ENCODE measurements at places on chromosomes 1 and 21.

GRCh38 chr1:165152109-165152508 lies 204.4 kb downstream of the LMX1A start:
- no peak for DNase-seq

DNA sequence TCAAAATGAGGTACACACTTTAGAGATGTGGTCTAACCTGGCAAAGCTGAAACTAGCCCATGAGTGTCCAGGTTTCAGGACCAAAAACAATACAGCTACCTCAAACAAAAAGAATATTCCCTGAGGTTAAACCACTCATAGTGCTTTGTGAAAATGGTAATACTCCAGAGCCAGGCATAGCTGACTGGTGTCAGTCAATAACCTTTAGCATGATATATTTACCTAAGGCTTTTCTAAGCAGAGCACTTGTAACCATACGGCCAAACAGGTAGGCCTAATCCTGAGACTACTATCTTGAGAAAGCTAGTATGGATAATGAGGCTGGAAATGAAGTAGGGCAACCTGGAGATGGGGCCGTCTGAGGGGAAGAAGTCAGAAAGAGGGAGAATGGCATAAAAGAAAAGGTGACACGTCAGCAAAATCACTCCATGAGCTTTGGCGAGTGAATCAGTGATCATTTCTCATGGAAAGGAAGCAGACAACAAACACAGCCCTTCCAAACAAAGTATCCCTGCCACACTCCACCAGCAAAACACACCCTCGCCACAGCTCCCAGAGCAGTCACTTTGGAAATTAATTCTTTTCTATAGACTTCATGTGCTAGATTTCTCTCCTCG lies 1.7 kb upstream of the LRRC52 start:
- DNase-seq: no peak

- no peak for DNase-seq
Measured at GRCh38 chr1:213526306-213526705, 461.5 kb upstream of the PROX1 start.

- DNase-seq: peak; percentile 75
Measured at GRCh38 chr1:116377541-116378529, 4.8 kb downstream of the ATP1A1 start.

DNA sequence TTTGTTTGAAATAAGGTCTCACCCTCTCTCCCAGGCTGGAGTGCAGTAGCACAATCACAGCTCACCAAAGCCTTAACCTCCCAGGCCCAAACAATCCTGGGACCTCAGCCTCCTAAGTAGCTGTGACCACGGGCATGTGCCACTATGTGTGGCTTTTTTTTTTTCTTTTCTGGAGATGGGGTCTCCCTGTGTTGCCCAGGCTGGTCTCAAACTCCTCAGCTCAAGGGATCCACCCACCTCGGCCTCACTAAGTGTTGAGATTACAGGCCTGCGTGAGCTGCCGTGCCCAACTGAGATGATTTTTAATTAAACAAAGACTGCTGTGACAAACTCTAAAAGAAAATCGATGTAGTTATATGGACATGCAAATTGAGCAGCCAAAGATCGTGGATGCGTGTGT lies 768.4 kb upstream of the ADGRL2 start:
- no peak for DNase-seq

GRCh38 chr21:38384675-38385426 lies 113.4 kb downstream of the ERG start:
- DNase-seq: no peak

DNA sequence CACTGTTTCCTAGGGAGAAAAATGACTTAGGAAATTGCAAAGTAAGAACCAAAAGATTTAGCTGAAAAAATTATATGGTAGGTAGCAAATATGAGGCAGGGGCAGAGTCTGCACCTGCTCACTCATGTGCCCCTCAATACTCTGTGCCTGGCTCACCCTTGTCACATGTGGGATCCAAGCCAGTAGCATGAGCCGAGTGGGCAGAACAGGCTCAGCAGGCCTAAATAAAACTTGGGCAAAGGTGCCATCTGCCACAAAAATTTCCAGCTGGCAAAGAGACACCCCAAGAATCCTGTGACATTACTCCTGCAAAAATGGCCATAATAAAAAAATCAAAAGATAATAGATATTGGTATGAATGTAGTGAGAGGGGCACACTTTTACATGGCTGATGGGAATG lies 1321.2 kb downstream of the NCAM2 start:
- no peak for DNase-seq

- DNase-seq: no peak
Measured at GRCh38 chr1:62833529-62833928, 49.6 kb downstream of the ATG4C start.

GRCh38 chr1:43098200-43098599 lies 73.9 kb downstream of the EBNA1BP2 start:
- no peak for DNase-seq

DNA sequence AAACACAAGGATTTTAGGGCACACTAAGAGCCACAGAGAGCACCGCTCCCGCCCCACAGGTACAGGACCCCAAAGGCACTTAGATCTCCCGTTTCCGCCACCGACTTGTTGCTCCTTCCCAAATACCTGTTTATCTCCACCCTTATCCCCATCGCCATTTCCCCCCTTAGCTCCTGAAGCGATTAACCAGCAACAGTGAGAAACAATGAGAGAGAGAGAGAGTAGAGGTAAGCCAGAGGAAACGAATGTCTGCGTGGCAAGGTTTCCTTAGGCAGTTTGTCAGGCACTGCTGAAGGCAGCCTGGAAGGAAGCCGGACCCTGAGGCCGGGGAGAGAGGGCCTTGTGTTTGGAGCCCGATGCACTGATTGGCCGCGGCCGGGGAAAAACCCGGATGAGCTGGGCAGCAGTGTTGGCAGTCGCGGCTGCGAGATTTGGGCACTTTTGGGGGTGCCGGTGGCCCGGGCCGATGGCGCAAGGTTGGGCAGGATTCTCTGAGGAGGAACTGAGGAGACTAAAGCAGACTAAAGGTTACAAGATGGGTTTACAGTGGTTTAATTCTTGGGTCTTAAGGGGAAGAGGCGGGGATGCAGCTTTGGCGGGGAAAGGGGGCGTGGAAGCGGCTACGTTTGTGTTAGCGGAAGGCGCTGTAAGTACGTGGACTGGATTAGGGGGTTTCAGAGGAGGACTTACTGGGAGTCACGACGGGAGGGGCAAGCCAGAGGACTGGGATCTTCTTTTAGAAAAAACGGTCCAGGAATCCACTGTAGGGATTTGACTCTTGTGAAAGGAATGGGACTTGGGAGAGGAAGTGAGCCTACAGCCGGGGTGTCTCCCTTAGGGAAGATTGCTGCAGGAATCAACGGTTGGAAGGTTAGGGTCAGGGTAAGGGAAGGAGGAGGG lies at the start of gene GORAB:
Gene GORAB (plus strand): TSS at position 409 of the 900 bp plus-strand sequence. CDS start 58 bp downstream, at position 467.
- peak; percentile 87 for DNase-seq

DNA sequence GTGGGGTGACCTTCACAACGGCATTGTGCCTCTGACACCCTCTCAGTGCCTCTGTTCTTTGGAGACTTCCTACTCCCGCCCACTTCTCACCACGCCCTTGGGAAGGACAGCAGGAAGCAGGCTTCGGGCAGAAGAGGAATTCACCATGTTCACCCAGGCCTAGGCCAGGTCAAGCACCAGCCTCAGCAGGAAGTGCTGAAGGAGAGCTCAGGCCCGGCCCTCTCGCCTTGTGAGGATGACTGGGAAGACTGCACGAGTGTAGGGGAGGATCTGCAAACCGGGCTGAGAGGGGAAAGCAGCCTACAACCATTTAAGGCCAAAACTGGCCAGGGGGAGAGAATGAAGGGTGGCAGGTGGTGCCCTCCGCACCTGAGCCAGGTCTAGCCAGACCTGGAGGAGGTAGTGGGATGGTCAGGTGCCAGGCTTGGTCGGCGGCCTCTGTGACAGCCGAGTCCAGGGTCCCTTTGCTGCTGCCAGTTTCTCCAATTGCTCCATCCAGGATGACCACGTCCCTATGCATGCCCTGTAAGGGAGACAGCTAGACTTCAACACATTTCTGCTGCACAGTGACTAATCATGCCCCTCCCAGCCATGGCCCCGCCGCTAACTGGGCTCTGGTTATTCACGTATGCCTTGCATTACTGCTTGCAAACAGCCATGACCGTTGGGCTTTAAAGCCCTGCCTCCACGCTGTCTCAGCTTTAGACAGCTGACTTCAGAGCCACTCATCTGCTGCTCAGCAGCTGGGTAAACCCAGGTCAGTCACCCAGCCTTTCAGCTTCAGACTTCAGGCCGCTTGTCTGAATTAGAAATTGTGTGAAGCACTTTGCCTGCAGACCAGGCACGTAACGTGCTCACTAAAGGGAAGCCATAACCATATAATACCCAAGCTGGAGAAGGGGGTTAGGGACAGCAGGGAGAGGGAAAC lies 8.9 kb downstream of the MRTO4 start:
- peak; percentile 59 for DNase-seq

DNA sequence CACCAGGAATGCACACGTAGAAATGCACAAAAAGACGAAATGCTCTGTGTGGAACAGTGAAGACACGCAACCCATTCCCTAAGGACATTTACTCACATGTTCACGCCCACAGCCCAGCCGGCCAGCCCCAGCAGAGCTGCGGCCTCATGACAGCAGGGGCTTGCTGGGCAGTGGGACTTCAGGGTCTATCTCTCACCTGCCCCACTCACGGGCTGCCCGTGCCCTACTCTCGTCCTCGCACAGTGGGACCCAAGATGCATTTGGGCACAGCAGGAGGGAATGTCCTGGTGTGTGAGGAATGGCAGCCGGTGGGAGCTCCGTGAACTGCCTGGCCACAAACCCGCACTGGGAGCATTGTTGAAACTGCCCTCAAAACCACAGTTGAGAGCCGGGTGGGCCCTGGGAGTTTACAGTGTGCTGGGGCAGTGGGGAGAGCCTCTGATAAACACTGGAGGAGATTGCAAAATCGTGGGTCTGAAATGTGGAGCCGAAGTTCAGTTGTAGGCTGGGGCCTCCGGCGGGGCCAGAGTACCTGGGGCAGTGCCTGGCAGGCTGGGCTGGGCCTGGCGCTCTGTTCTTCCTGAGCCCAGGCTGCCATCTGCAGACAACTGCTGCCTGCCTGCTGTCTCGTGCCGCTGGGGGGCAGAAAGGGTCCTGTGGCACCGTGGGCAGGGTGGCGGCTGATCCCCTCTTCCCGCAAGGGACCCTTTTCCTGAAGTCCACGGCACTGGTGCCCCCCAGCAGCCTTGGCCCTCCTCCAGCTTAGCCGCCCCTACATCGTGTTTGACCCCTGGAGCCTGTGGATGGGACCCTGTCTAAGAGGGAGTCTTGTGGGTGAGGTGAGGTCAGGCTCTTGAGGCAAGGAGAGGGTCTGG lies 20.7 kb upstream of the POFUT2 start:
- DNase-seq: peak; percentile 71

DNA sequence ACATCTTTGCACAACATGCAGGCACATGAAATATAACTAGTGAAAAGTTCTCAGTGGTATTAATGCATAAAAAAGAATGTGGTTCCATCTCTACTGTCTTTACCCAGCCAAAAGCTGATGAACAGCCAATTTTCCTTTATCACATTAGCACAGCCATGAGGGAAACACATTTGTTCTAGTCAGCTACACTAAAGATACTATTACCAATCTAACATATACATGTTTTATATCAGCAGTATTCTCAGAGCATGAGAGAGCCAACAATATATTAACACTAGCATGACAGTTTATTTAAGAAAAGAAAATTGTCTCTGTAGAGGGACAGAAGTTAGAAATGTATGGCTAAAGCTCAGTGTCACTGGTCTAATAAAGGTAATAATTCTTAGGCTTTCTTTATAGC lies 56.3 kb downstream of the USH2A start:
- DNase-seq: no peak

GRCh38 chr1:241817956-241818612 lies 29.9 kb upstream of the EXO1 start:
- DNase-seq: no peak

DNA sequence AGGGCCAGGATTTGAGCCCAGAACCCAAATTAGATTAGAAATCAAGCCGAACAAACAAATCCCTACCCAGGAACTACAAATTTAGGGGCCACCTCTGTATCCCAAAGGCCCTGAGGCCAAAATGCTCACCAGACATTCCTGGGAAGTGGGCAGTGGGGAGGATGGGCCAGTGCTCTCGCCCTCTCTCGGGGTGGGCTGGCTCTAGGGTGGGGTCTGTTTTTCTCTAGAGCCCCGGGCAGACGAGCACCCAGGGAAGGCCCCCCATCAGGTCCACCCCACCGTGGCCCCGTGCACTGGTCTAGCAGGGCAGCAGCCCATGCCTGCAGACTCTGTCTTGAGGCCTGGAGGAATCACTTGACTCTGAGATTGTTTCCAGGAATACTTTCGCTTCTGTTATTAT lies 252.0 kb downstream of the RRAGC start:
- DNase-seq: no peak

GRCh38 chr1:151277249-151277648 lies 4.8 kb upstream of the ZNF687 start:
- DNase-seq: no peak

DNA sequence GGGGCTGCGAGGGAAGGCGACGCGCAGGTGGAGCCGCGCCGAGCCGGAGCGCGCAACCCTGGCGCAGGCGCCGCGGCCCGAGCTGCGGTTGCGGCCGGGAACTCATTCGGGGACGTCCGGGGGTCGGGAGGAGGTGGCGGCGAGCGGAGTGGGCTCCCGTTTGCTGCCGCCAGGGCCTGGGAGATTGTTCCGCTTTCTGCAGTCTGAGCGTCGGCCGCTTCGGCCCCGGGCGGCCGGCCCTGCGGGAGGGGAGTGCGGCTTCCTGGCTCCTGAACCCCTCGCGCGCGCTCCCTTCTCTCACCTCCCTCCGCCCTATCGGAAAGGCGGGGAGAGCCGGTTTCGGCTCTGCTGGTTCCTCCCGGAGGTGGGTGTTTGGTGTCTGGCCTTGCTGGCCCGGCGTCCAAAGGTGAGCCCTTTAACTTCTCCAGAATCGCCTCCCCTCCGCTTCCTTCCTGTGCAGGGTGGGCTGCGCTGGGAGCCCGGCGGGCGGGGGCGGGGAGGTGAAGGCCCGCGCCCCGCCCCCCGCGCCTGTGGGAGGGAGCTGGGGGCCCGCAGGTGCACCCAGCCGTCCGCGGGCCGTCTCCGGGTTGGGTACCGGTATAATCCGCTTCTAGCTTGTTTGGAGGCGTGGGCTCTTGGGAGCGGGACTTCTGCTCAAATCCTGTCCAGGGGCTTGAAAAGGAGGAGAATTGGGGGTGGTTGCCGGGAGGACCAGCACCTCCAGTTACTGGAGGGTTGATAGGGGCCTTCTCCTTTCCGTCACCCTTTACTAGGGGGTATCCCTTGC lies 683 bp downstream of the LRRC8D start:
- DNase-seq: no peak

- DNase-seq: no peak
Measured at GRCh38 chr1:167849666-167850065, 64.3 kb downstream of the ADCY10 start.

GRCh38 chr1:220485131-220485530 lies 42.8 kb upstream of the MARK1 start:
- DNase-seq: no peak

DNA sequence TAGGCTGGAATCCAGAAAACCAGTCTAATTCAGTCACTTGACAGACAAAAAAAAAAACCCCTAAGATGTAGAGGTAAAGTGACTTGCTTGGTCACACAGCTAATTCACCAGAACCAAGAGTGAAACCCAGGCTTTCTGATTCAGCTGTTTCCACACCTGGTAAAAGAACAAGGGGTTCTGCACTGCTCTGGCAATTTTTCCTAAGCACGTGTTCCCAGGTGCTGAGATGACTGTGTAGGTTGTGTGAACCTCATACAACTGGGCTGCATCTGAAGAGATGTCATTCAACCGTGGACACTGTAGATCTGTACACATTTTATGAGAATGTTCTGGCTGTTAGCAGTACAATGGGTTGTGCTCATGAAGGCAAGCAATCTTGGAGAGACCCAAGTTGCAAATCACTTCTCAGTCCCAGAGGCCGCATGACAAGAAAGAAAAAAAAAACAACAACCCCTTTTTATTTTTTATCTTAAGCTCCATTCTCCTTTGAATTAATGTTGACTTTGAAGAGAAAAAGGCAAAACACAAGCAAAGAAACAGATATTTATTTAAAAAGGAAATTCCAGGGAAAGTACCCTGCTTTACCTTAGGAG lies 95.4 kb downstream of the INTS7 start:
- DNase-seq: no peak
